ENCODE measurements at places on chromosomes 13 and 19.
A peak's percentile ranks its signal among the peaks of the same experiment; 100 is the strongest.

GRCh38 chr13:45055198-45055901 lies 65.0 kb upstream of the GTF2F2 start:
- H3K36me3 ChIP-seq: no peaks in the 10 kb centered on the region
- H3K27ac ChIP-seq: no peak overlapping the region

DNA sequence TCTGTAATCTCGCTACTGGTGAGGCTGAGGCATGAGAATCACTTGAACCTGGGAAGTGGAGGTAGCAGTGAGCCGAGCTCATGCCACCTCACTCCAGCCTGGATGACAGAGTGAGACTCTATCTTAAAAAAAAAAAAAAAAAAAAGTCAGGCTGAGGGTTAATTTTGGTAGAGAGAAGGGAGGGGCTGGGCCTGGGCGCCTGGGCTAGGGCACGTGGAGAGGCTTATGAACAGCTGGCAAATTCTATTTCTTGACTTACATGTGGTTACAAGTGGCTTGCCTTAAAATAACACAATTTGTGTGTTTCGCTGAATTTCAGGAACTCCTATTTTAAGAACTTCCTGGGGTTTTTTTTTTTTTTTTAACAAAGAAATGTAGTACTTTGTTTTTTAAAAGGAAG lies 47.6 kb upstream of the MAP3K10 start:
- no peaks in the 10 kb centered on the region for H3K36me3 ChIP-seq
- H3K4me1 ChIP-seq: peaks cover 62% of the 10 kb centered on the region
- H3K27ac ChIP-seq: peak overlapping the region; percentile 71

DNA sequence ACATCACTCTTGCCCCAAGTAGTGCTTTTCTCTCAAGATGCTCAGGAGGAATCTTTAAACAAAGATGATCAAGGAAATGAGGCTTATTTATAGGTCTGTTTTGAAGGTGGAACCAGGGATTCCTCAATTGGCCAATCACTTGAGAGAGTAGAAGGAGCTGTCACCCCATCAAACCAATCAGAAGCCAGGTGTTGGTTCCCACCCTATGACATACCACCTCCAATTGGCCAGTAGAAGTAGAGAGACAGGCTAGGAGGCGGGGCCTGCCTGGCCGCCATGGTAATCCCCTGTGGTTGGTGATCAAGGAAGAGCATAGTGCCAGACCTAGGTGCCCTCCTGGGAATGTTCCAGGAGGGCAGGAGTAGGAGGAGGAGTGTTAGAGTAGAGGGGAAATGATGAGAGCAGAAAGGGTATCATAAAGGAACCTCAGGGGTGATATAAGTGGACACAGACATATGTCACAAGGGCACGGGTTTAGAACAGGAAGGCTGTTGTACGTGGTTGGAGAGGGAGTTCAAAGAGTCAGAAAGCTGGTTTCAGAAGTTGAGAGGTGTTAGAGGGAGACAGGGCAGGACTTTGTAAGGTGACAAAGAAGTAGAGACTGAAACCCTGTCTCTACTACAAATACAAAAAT lies 10.5 kb downstream of the PMIS2 start:
- H3K27ac ChIP-seq: no peak overlapping the region
- DNase-seq: no peak
- H3K36me3 ChIP-seq: no peaks in the 10 kb centered on the region
- no peaks in the 10 kb centered on the region for H3K27me3 ChIP-seq
- no peaks in the 10 kb centered on the region for H3K4me1 ChIP-seq

DNA sequence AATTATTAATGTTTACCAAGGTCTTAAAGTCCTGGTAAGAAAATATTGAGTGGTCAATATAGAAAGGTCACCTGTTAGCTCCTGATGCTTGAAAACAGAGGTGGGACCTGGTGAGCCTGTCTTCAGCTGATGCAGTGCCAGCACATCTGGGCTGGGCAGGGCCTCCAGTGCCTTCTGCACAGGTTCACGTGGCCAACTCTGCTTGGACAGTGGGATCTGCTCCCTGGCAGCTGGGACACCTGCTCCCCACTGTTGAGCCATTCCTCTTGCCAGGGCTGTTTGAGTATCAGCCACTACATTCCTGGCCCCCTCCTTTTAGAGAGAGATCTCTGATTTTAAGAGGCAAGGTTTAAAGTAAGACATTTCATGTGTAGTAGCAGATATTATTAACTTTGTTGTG lies 135.0 kb downstream of the TM9SF2 start:
- H3K4me1 ChIP-seq: no peaks in the 10 kb centered on the region
- H3K27ac ChIP-seq: no peak overlapping the region
- no peaks in the 10 kb centered on the region for H3K27me3 ChIP-seq
- no peak overlapping the region for H3K4me3 ChIP-seq
- no peaks in the 10 kb centered on the region for H3K36me3 ChIP-seq

DNA sequence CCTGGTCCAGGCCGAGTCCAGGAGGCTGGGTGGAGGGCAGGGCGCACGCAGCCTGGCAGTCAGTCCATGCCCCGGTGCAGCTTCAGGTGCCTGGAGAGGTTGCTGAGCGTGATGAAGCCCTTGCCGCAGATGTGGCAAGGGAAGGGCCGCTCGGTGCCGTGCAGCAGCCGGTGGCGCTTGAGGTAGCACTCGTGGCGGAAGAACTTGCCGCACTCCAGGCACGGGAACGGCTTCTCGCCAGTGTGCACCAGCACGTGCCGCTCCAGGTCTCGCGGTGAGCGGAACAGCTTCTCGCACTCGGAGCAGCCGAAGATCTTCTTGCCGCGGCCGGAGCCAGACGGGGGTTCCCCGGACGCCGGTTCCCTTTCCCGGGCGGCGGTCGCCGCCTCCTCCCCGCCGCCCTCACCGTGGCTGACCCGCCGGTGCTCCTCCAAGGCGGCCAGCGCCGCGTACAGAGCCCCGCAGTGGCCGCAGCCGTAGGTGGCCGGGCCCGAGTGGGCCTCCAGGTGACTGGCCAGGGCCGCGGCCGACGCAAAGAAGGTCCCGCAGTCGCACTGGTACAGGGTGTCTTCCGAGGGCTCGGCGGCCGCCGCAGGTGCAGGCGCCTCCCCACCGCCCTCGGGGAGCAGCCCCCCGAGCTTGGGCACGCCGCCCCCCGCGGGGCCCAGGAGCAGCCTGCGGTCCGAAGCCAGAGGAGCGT lies 6.8 kb downstream of the FIZ1 start:
- H3K36me3 ChIP-seq: peaks cover 5% of the 10 kb centered on the region
- no peaks in the 10 kb centered on the region for H3K27me3 ChIP-seq
- H3K4me3 ChIP-seq: no peak overlapping the region
- H3K4me1 ChIP-seq: peaks cover 8% of the 10 kb centered on the region
- no peak for DNase-seq

DNA sequence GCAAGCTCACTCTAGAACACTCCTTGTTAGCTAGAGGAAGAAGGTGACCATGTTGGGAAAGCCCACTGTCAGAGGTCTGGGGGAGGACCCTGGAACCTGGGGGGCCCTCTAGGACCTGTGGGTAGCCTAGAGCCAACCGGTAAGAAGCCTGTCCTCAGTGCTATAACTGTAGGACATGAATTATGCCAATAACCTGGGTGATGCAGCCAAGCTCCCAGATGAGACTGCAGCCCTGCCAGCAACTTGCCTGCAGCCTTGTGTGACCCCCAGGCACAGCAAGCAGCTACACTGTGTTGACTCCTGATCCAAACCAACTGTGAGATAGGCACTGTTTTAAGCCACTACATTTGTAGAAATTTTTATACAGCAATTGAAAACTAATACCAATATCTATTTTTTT lies 122.3 kb downstream of the MIPEP start:
- no peak for DNase-seq
- H3K4me1 ChIP-seq: no peaks in the 10 kb centered on the region

DNA sequence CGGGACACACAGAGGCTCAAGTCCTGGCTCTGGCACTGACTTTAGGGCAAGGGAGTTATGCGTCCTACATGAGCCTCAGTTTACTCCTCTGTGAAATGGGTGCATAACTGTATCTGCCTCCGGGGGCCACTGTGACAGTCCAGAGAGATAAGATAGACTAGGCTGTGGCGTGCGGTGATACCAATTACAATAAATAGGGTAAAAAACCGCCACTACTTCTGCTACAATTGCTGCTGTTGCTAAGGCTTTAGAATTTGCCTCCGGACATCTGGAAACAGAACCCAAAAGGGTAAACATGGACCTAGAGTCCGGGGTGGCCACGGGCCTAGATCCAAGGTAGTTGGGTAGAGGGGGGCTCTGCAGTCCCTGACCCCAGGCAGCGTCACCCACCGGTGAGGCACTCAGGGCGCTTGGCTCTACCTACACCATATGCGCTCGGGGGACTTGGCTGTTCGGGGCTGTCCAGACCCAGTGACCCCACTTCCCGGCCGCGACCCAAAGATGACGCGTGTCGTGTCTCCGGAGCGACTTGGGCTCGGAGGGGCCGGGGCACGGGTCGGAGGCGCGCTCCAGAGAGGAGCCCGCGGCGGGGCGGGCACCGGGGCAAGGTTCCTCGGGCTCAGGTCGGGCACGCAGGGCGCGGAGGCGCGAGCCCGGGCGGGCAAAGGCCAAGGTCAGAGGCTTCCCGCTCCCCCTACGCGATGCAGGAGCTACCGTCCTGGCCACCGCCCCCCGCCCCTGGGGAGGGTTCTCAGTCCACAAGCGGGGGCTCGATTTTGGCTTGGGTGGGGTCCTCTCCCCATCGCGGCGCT lies 1.1 kb downstream of the INSR start:
- peaks cover 6% of the 10 kb centered on the region for H3K4me1 ChIP-seq
- no peaks in the 10 kb centered on the region for H3K36me3 ChIP-seq
- no peak overlapping the region for H3K4me3 ChIP-seq
- peaks cover 3% of the 10 kb centered on the region for H3K27me3 ChIP-seq
- DNase-seq: no peak

DNA sequence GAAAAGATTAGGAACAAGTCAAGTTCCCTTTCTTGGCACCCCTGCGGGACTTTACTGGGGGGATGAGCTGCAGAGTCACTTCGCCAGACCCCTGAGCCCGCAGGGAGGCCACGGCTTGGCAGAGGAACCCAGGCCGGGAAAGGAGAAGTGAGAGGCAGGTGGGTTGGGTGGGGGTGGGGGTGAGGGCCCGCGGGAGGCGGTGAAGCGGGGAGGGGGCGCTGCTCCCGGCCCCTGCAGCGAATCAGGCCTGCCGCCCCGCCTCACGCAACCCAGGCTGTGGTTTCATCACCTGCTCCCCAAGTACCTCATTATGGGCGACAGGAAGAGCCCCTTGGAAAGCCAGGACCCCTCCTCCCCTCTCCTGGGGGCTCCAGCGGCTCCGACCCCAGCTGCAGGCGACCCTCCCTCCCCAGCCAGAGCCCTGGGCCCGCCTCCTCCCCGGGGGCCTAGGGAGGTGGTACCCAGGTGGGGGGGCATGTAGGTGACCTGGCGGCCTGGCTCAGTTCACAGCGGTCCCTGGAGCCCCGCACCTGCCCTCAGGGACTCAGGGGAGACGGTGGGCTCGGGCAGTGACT lies 9.5 kb downstream of the MEF2B start:
- H3K4me3 ChIP-seq: no peak overlapping the region
- peaks cover 5% of the 10 kb centered on the region for H3K4me1 ChIP-seq
- no peak for DNase-seq

DNA sequence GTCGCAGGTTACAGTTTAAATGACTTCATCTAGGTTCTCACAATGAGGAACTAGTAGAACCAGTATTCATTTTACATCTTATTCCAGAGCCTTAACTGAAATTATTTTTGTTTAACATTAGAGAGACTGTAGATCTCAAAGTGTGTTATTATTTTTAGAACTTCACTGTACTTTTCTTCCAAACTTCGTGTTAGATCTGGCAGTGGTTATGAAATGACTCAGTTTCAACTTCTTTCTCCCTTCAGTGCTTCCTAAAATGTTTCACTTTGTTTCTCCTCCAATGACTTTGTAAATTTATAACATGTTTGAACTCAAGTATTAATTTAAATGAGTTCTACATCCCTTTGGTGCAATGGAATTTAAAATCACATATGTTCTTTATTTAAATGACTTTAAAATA lies 139.3 kb downstream of the PCDH9 start:
- H3K36me3 ChIP-seq: no peaks in the 10 kb centered on the region
- no peaks in the 10 kb centered on the region for H3K4me1 ChIP-seq
- H3K4me3 ChIP-seq: no peak overlapping the region
- no peaks in the 10 kb centered on the region for H3K27me3 ChIP-seq

Measured in natural killer cell (primary cell).